Right kidney (tissue), 9 donors: ENCODE measurements at places on chromosomes 13 and 19.

DNA sequence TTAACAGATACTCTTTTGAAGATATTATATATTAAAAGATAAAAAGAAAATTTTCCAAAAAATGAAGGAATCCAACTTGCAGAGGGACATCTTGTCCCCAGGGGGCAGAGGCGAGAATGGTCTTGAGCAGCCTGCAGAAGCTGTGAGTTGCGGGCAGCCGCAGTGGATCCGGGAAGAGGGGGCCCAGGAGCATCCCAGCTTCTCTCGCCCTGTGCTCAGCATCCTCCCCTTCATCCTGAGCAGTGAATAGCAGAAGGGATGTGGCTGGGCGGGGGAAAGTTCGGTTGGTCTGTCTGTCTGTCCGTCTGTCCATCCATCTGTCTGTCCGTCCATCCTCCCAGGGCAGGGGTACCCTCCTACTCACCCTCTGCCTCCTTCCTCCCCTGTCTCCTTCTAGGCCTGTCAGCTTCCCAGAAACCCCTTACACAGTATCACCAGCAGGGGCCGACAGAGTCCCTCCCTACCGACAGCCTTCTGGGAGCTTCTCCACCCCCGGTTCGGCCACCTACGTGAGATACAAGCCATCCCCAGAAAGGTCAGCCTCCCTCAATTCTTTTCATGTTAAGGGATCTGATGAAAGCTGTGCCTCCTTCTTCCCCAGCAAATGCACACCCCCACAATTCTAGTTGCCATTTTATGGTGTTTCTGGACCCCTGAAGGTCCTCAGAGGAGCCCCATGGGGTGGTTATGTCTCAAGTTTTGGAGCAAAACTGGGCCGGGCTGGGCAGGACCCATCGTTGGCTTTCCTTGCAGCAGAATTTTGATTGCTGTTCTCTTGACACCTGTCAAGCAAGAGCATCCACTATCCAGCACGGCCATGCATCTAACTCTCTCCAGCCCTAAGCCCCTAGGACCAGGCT is 81.6 kb downstream of the DPF1 start:
- peak; percentile 36 for DNase-seq

DNA sequence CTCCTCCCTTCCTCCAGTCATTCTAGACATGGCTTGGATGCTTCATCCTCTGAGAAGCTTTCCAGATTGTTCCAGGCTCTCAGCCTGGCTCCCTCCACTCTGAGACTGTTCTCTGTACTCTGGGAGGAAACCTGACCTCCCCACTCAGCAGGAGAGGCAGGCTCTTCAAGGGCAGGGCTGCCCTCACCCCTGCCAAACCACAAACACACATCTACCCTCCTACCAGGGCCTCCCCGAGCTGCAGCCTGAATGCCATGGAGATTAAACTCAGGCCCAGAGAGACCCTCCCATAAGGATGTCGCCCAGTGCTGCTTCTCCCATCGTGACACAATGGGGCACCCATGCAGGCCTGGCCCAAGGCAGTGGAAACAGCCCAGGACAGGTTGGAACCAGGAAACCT is 16.2 kb downstream of the NUMBL start:
- no peak for DNase-seq

GRCh38 chr13:100789025-100789424 is 114.4 kb upstream of the TMTC4 start:
- no peak for DNase-seq

DNA sequence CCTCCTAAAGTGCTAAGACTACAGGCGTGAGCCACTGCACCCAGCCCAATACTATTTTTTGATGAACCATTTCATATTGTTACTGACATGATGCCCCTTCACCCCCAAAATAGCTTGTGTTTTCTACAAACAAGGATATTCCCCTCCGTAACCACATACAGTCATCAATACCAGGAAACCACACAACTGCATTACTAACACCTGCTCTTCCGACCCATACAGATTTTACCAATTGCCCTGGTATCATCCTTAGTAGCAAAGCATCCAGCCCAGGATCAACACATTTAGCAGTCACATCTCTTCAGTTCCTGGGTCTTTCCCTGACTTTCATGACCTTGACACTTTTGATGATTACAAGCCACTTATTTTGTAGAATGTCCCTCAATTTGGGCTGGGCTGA is 33.6 kb downstream of the KCTD15 start:
- no peak for DNase-seq

GRCh38 chr19:51508059-51508733 is 6.6 kb upstream of the SIGLEC12 start:
- no peak for DNase-seq

DNA sequence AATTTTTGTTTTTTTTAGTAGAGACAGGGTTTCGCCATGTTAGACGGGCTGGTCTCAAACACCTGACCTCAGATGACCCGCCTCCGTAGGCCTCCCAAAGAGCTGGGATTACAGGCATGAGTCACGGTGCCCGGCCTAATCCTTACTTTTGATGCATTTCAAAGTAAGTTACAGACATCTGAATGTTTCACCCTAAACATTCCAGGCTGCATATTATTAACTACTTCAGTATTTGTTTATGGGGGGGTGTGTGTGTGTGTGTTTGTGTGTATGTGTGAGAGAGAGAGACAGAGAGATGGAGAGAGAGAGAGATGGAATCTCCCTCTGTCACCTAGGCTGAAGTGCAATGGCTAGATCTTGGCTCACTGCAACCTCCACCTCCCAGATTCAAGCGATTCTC is 13.1 kb downstream of the SULT2B1 start:
- DNase-seq: no peak

DNA sequence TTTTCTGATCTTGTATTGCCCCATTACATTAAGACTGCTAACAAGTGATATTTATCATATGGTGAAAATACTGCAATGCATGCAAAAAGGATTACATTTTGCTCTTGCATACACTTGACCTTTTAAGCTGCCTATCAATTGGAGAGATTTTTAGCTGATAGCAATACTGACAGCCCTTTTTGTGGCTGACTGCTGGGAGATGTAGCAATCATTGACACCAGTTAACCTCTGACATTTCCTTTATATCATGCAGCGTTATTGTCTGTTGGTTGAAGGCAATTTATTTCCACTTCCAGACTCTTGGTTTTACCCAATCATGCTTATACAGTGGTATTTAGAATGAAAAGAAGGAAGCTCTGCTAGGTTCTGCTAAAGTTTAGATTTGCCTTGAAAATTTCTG is 364.0 kb downstream of the LMO7 start:
- no peak for DNase-seq

GRCh38 chr13:36405151-36405550 is 27.1 kb upstream of the CCNA1 start:
- DNase-seq: no peak

- DNase-seq: no peak
These were observed 1.5 kb downstream of the PABPC3 start for GRCh38 chr13:25097426-25097825.

GRCh38 chr13:39298951-39299350 is 260.7 kb downstream of the NHLRC3 start:
- no peak for DNase-seq

- no peak for DNase-seq
These were observed 25.2 kb downstream of the TEX29 start for GRCh38 chr13:111345682-111346081.

DNA sequence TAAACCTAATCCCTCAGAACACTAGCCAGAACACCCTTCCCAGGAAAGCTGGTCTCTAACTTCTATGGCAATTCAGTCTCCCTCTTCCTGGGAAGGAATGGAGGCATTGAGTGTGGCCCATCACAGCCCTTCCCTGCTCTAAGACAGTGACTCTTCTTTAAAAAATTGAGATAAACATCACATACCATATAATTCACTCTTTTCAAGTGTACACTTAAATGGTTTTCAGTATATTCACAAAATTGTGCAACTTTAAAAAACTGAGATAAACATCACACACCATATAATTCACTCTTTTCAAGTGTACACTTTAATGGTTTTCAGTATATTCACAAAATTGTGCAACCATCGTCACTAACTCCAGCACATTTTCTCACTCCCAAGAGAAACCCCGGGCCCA is 116.5 kb downstream of the MIPEP start:
- no peak for DNase-seq

GRCh38 chr13:30346789-30347167 is 39.4 kb upstream of the KATNAL1 start:
- DNase-seq: no peak

GRCh38 chr13:31278869-31279268 is 79.1 kb downstream of the B3GLCT start:
- DNase-seq: no peak

- DNase-seq: no peak
These were observed 7.9 kb upstream of the F7 start for GRCh38 chr13:113097651-113098050.

DNA sequence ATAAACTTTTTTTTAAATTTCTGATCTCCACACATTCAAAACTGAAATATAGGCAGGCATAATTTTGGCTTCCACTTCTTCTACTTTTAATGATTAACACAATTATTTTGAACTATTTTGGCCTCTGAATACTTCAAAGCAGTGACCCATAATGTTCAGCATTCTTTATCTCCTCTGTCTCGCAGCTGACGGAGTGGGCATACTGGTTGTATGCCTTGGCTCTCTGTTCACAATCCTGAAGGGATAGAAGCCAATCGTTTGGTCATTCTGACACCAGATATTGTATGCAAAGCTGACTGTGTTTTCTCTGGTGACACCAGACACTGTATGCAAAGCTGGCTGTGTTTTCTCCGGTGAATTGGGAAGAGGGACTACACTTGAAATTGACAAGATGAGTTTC is 833.0 kb downstream of the EFNB2 start:
- peak; percentile 20 for DNase-seq
